ENCODE measurements at places on chromosomes 5 and 9.

GRCh38 chr5:102450313-102450990 lies 48.3 kb downstream of the SLCO6A1 start:
- DNase-seq: no peak

GRCh38 chr5:172818081-172818480 lies 16.0 kb upstream of the ERGIC1 start:
- DNase-seq: no peak

DNA sequence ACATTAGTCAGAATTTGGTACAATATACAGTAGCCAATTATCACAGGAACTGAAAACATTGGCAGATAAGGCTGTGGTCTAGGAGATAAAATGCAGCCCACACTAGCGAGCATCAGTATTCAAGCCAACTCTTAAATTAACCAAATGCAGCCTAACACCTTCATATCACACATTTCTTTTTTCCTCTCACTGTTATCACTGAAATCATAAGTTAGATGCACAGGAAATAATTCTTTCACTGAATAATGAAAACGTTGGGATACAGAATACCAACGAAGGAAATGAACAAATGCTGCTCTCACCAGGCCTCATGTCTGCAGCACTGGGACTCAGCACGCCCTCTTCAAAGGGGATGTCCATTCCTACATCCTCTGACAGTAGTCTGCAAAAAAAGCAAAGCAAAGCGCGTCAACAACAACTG lies 109.1 kb upstream of the PCA3 start:
- DNase-seq: no peak

GRCh38 chr9:135602789-135603481 lies 36.4 kb downstream of the GLT6D1 start:
- DNase-seq: peak; percentile 73

GRCh38 chr9:33877727-33878489 lies 60.9 kb downstream of the UBE2R2 start:
- DNase-seq: no peak

DNA sequence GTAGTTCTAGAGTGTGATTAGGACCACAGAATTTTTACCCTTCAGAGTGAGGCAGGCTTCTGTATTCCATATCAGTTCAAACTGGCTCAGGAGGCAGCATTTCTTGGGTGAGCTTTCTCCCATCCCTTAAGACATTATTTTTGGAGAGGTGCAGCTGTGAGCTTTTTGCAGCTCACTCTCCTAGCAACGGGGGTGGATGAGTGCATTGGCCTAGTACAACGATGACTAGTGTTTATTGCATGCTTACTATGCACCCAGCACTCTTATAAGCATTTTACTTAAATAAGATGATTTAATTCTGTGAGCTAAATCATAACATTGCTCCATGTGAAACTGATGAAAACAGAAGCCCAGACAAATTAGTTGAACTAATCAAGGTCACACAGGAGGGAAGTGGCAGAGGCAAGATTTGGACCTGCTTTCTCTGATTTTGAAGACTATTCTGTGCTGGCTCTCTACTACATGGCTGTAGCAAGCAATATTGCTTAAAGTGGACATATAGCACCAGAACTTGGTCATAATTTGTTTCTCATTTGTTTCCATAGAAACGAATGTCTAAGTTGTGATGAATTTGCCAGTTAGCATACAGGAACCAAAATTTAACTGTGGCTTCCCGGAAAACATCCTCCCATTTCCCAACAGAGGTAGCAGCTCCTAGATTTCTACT lies 372.1 kb upstream of the RIOK2 start:
- no peak for DNase-seq

GRCh38 chr5:2221450-2221849 lies 338.7 kb upstream of the IRX4 start:
- DNase-seq: no peak

Measured in GM13977 (cell line).